ENCODE measurements at places on chromosomes 12 and 14.

DNA sequence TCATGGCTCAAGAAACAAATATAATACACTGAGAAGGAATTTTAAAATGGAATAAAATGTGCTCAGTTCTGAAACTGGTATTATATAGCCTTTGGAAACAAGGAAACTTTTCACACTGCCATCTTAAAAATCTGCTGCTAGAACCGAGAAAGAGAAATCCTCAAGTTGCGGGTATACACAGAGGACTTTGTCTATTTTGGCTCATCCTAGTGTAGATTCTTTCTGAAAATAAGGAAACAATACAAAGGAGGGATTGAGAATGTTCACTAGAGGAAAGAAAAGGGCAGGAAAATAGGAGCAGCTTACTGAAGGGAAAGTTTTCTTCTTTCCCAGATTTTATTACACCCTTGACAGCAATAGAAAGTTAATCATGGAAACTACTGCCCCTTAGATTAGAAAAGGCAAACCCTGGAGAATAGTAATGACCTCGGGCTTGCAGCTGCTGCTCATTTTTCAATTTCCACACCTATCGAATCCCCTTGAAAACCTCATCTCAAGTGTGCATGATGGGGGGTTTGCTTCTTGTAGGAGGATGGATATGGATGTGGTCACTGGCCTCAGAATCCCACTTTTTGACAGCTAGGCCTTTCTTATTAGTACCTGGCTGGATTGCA is 104.6 kb downstream of the DAAM1 start:
- no peak for DNase-seq

- DNase-seq = no peak
Measured at GRCh38 chr12:98317939-98318899, 197.2 kb upstream of the TMPO start.

DNA sequence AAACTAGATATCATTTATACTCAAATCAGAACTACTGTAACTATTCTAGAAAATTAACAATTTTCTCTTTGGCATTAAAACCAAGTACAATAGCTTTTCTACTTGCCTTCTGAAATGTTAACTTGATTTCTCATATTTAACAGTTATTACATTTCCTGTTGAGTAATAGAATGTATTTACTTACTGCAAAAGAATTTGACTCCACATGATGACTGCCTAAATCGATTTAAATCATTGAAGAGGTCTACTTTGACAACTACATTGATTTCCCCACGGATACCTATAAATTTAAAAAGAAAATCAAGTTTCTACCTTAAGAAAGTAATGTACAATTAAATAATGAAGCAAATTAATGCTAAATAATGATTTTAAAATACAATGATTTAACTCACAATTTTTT is 18.9 kb downstream of the C2CD5 start:
- DNase-seq = peak; percentile 26

GRCh38 chr12:12202747-12203146 is 64.1 kb downstream of the LRP6 start:
- no peak for DNase-seq

Measured in fibroblast of skin of left quadriceps (primary cell).